ENCODE measurements at places on chromosomes 1 and 21.

DNA sequence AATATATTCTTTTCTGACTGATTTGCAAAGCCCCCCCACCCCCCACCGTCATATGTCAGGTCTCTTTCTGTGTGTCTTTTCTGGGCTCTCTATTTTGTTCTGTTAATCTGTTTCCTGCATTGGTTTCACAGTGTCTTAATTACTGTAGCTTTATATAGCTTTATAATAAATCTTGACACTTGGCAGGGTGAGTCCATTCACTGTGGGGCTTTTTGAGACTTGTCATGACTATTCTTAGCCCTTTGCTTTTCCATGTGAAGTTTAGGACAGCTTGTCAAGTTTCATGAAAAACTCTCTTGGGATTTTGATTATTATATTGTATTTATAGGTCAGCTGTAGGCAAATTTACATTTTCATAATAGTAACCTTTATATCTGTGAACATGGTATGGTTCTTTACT lies 50.4 kb downstream of the MIGA1 start:
- H3K4me1 ChIP-seq = peaks cover 38% of the 10 kb centered on the region
- H3K4me3 ChIP-seq = no peak overlapping the region
- DNase-seq = no peak
- H3K27me3 ChIP-seq = no peaks in the 10 kb centered on the region

DNA sequence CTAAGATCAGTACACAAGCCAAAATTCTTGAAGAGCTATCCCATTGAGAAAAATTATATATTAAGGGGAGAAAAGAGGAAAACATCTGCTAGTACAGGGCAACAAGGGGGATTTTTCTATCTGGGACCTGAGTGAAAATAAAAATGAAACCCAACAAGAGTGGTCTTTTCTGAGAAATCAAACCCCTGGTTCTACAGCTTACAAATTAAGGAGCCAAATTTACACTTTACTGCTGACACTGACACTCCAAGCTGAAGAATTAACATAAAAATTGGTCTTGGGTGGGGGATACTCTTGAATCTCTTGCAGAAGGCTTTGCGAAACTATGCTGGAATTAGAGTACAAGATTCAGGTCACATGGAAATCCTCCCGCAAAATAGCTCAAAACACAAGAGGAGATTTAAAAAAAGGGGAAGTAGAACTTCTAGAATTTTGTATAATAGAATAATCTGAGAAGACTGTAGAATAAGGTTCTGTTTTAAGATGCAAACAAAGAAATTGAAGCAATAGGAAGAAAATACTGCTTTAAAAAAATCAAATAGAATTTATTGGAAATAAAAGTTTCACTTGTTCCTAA lies 32.1 kb upstream of the HSPA13 start:
- H3K4me1 ChIP-seq = no peaks in the 10 kb centered on the region
- no peaks in the 10 kb centered on the region for H3K36me3 ChIP-seq
- DNase-seq = no peak
- no peaks in the 10 kb centered on the region for H3K27me3 ChIP-seq

DNA sequence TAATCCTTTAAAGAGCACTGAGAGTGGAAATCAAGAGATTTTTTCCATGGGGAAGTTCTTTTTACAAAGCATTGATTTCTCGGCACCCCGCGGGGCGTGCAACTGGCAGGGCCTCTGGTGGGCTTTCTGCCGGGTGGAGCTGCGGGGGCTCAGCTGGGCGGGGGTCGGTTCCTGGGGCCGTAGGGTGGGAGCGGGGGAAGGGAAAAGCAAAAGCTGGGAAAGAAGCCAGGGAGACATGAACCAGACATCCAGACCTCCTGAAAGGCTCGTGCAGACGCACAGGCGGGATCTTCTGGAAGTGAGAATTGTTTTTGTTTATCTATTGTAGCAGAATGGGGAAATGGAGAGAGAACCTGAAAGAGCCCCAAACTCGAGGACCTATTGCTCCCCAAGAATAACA lies 235.2 kb downstream of the FAM72C start:
- H3K27me3 ChIP-seq = peaks cover 2% of the 10 kb centered on the region
- no peak overlapping the region for H3K4me3 ChIP-seq
- H3K27ac ChIP-seq = no peak overlapping the region
- no peaks in the 10 kb centered on the region for H3K4me1 ChIP-seq

DNA sequence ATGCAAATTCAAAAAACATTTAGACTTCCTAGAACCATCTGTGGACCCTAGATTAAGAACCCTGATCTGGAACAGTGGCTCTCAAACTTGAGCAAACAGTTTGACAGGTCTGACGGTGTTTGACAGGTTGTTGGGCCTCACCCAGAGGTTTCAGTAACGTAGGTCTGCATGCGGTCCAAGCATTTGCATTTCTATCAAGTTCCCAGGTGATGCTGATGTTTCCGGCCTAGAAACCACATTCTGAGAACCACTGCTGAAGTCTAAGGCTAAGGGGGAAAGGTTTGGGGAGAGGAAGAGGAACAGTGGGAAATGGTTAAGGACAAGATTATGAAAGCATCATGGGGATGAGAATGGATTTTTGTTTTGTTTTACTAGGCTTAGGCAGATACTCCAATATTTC lies 48.6 kb downstream of the MDM4 start:
- no peak overlapping the region for H3K4me3 ChIP-seq
- no peak for DNase-seq
- no peaks in the 10 kb centered on the region for H3K36me3 ChIP-seq

DNA sequence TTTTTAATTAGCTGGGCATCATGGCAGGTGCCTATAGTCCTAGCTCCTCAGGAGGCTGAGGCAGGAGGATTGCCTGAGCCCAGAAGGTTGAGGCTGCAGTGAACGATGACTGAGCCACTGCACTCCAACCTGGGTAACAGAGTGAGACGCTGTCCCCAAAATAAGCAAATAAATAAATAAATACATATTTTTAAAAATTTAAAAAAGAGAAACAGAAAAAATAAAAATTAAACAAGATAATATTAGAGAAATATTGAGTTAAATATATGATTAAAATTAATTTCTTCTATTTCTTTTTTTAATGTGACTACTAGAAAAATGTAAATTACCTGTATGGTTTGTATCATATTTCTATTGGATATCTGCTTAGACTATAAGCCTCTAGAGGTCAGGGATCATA lies 59.3 kb upstream of the ATP1A1 start:
- no peaks in the 10 kb centered on the region for H3K36me3 ChIP-seq
- DNase-seq = no peak
- H3K27me3 ChIP-seq = no peaks in the 10 kb centered on the region
- H3K4me3 ChIP-seq = no peak overlapping the region
- H3K4me1 ChIP-seq = no peaks in the 10 kb centered on the region
- H3K27ac ChIP-seq = no peak overlapping the region

DNA sequence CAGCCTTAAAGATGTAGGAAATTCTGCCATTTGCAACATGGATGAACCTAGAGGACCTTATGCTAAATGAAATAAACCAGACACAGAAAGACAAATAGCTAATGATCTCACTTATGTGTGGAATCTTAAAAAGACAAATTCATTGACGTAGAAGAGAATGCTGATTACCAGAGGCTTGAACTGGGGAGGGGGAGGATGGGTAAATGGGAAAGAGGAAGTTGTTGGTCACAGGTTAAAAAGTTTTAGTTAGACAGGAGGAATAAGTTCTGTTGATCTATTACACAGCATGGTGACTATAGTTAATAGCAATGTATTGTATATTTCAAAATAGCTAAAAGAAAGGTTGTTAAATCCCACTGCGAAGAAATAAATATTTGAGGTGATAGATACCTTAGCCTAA lies 62.8 kb downstream of the PKN2 start:
- no peaks in the 10 kb centered on the region for H3K4me1 ChIP-seq
- no peaks in the 10 kb centered on the region for H3K27me3 ChIP-seq
- no peak overlapping the region for H3K4me3 ChIP-seq

DNA sequence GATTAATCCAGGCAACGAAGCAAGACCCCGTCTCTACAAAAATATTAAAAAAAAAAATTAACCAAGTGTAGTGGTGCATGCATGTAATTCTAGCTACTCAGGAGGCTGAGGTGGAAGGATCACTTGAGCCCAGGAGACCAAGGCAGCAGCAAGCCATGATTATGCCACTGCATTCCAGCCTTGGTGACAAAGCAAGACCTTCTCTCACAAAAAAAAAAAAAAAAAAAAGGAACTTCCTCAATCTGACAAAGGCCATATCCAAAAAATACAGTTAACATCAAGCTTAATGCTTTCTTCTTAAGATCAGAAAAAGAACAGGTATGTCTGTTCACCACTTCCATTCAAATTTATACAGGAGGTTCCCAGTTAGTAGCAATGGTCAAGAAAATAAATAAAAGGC lies 54.4 kb downstream of the EVI5 start:
- DNase-seq = no peak
- no peaks in the 10 kb centered on the region for H3K4me1 ChIP-seq
- no peak overlapping the region for H3K4me3 ChIP-seq
- H3K27ac ChIP-seq = no peak overlapping the region
- no peaks in the 10 kb centered on the region for H3K27me3 ChIP-seq

Measured in astrocyte (in vitro differentiated cells and primary cell).